HCT116 (cell line): ENCODE measurements at places on chromosomes 3 and 15. TPM values are rescaled to one million over a fixed set of nuclear protein-coding genes. Genes with fewer than 3 reads are reported as not detected.

DNA sequence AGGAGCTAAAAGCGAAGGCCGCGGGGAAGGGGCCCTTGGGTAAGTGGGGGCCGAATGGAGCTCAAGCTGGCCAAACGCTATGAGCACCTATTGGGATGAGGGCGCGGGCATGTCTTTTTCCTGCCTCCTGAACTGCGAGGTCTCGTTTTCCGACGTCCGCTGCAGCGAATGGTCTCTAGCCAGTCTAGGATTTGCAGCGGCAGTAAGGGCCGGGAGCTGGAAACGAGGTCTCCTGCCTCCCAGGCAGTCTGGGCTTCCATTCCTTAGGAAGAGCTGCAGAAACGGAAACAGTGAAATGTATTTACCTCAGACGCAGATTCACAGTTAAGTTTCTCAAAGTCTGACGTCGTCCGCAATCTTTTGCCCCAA is 517 bp downstream of the TMA7 start:
- no peak for DNase-seq
- peaks cover 21% of the 10 kb centered on the region; the same call in 1 of the 2 replicates for H3K36me3 ChIP-seq
- H3K4me3 ChIP-seq: peak overlapping the region; percentile 98
- peaks cover 11% of the 10 kb centered on the region for H3K4me1 ChIP-seq

- no peak for DNase-seq
- H3K4me1 ChIP-seq: no peaks in the 10 kb centered on the region
- no peaks in the 10 kb centered on the region for H3K36me3 ChIP-seq
- no peak overlapping the region for H3K27ac ChIP-seq
- no peaks in the 10 kb centered on the region for H3K27me3 ChIP-seq
- H3K4me3 ChIP-seq: no peak overlapping the region
These were observed 46.2 kb upstream of the ATP10A start for GRCh38 chr15:25909325-25909724.

DNA sequence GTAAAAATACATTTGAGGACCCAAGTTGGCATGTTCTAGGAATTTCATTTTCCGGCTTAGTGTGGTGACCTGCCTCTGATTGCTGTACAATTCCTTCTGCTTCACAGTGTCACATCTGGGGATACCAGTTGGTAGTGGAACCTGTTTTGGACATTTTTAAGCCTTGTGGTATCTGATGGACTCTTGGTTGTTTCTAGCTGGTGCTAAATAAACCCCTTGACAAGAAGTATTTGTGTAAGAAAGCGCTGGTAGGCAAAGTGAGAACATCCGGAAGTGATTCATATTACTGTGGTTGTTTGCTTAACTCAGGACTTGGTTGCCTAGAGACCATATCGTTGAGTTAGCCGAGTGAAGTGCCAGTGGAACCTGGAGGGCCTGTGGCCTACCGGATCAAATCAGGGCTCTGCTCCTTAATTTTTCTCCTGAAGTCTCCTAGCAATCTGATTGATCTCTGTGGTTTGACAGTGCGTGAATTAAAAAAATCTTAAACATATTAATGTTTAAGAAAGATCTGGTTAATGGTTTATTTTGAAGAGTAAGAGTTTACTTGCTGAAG is 12.8 kb downstream of the IQGAP1 start:
- peaks cover 51% of the 10 kb centered on the region for H3K4me1 ChIP-seq
- peak; percentile 91 for DNase-seq
- no peaks in the 10 kb centered on the region for H3K27me3 ChIP-seq
- peak overlapping the region; percentile 76 for H3K27ac ChIP-seq

AQP9 gene
- 0.12 TPM for total RNA-seq
